ENCODE measurements at places on chromosomes 13 and 19.
A peak's percentile ranks its signal among the peaks of the same experiment; 100 is the strongest.

GRCh38 chr13:73299787-73300186 lies 241.0 kb downstream of the KLF5 start:
- DNase-seq: no peak

DNA sequence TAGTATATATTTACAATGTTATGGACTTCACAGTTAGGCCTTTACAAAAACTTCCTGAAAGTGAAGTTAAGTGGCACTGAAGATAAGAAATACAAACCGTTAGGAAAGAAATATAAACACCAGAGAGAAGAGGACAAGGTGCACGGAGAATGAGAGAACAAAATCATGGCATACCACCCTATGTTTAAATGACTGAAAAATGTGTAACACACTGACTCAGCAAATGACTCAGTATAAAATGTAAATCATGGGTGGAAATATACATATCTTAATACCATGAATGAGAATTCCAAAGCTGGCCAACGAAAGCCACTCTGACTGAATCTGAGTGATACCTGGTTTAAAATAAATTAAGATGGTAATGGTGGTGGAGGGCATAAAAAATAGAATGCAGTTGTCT lies 260.8 kb downstream of the DNAJC15 start:
- no peak for DNase-seq

- no peak for DNase-seq
Observed at GRCh38 chr13:83216479-83217245, 665.6 kb downstream of the SLITRK1 start.

- DNase-seq: no peak
Observed at GRCh38 chr13:19981685-19982238, 23.2 kb downstream of the ZMYM2 start.

- DNase-seq: no peak
Observed at GRCh38 chr13:40583738-40584137, 82.7 kb downstream of the FOXO1 start.

DNA sequence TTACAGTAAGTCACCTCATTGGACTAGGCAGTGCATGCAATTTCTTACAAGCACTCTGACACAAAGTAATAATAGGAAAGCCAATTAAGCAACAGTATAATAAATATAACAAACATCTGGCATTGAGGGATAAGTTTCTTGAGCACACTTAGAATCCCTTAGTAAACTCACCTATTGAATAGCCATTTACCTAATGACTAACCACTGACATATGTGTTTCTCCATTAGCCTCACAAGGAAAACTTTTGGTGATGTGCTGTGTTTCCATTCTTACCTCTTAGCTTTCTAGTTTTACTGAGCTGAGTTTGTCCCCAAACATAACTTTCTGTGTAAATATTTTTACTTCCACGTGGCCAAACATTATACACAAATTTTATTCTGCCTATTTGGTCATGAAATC lies 47.4 kb upstream of the PCDH9 start:
- no peak for DNase-seq

GRCh38 chr13:91459485-91459884 lies 61.1 kb downstream of the GPC5 start:
- DNase-seq: no peak

GRCh38 chr13:93872786-93873347 lies 606.6 kb downstream of the DCT start:
- no peak for DNase-seq

DNA sequence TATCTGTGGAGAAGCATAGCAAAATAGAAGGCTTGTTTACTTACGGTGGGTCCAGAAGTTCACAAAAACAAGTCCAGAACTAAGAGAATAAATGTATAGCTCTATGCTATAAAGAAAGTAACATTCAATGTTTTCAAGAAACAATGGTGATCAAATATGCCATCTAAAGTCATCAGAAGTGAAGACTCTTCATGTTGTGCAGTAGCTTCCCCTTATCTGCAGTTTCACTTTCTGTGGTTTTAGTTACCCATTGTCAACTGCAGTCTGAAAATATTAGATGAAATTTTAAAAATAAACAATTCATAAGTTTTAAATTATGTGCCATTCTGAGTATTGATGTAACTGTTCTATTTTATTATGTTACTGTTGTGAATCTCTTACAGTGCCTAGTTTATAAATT lies 72.5 kb downstream of the EDNRB start:
- DNase-seq: no peak

- no peak for DNase-seq
Observed at GRCh38 chr19:35641515-35642151, at the start of gene ETV2. ETV2 (plus strand) TSS chr19:35641745; CDS start chr19:35642461, 716 bp downstream.

GRCh38 chr13:31870511-31870910 lies 131.2 kb downstream of the RXFP2 start:
- DNase-seq: no peak

DNA sequence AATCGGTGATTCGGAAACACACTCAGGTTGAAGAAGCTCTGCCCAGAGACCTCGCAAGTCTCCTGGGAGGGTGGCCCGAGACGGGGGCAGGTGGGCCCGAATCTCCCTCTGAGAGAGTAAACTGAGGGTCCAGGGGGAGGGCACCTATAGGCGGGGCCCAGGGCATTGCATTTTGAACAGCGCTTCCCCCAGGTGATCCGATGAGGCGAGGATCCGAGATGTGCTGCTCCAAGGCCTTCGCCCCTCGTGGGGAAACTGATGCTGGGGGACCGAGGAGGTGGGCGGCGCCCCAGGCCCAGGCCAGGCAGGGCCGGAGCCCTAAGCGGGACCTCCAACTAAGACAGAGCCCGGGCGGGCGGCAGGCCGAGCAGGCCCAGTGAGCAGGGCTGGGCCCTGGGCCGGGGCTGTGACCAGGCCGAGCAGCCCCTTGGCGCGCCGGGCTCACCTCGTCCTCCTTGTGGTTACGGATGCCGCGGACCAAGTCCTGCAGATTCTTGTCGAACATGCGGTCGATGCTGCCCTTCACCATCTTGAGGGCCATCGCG lies 500 bp downstream of the AP3D1 start:
- no peak for DNase-seq

DNA sequence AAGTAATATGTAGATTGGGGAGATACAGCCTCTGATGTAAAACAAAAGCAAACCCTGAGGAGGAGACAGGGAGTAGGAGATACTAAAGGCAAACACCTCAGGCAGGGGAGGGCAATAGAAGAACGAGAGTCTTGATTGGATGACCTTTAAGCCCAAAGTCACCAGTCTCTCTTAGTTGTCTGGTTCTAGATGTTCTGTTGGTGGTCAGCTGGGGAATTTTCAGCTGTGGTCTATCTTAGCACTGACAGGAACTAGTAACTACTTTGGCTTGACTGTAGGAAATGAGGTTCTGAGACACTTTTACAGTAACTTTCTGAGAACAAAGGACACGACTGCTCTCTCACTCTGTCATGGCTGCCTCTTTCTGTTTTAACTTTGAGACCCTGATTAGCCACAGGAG lies 290.7 kb upstream of the MIR17HG start:
- no peak for DNase-seq

DNA sequence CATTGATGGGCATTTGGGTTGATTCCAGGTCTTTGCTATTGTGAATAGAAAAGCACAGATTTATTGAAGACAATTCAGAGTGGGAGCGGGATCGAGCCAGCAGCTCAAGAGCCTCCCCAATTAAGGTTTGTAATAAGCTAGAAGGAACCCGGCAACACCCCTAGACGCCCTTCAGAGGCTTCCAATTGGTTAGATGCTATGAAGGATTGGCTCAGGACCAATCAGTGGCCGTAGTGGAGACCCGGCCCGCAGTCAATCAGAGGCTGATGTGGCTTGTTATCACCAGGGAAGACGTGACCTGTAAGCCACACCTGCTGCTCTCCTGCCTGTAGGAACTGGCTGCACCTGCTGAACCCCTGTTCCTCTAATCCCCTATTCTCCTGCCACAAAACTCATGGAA lies 14.6 kb downstream of the SIGLEC11 start:
- no peak for DNase-seq

DNA sequence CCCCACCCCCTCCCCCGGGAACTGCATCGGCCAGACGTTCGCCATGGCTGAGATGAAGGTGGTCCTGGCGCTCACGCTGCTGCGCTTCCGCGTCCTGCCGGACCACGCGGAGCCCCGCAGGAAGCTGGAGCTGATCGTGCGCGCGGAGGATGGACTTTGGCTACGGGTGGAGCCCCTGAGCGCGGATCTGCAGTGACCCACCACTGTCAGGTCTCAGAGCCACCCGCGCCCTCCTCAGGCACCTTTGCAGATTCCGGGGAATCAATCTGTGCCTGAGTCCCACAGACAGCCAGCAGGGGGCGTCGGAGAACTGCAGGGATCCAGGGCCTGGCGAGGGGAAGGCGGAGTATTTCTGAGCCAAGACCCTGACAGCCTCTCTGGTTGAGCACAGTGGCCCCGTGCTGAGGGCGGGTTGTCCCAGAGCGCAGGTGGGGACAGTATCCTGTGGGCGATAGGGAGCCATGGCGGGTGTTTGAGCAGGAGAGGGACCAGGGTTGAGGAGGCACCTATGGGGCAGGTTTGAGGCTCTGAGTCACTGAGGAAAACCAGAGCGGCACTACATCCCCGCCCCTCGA lies 30.4 kb upstream of the CYP4F8 start:
- DNase-seq: peak; percentile 71

DNA sequence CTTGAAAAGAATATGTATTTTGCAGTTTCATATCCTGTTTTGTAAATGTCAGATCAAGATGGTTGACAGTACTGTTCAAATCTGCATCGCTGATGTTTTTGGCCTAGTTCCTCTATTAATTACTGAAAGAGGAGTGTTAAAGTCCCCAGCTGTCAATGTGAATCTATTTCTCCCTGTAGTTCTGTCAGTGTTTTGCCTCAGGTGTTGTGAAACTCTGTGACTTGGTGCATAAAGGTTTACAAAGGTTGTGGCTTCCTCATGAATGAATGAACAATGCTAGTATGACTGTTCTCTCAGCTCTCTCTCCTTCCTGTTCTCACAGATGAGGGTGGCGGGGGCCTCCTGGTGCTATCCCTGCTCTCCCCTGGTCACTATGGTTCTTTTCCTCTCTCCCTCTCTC lies 142.4 kb downstream of the MYCBP2 start:
- no peak for DNase-seq

DNA sequence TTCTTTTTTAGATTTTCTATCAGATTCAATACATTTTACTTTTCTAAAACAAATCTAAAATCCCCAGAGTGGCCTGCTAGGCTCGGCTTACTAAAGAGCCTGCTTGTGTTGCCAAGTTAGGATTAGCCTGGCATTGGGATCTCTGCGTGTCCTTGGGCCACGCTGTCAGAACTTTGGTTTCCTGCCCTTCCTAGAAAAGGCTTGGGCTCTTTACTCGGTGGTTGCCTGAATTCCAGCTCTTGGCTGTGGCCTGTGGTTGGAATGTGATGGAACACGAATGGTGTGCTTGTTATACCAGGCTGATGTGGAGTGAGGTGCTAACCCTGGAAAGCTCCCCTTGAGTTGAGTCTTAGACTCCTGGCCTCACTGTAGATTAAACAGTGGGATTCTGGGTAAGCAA lies 8.5 kb downstream of the SPATA13 start:
- DNase-seq: no peak

DNA sequence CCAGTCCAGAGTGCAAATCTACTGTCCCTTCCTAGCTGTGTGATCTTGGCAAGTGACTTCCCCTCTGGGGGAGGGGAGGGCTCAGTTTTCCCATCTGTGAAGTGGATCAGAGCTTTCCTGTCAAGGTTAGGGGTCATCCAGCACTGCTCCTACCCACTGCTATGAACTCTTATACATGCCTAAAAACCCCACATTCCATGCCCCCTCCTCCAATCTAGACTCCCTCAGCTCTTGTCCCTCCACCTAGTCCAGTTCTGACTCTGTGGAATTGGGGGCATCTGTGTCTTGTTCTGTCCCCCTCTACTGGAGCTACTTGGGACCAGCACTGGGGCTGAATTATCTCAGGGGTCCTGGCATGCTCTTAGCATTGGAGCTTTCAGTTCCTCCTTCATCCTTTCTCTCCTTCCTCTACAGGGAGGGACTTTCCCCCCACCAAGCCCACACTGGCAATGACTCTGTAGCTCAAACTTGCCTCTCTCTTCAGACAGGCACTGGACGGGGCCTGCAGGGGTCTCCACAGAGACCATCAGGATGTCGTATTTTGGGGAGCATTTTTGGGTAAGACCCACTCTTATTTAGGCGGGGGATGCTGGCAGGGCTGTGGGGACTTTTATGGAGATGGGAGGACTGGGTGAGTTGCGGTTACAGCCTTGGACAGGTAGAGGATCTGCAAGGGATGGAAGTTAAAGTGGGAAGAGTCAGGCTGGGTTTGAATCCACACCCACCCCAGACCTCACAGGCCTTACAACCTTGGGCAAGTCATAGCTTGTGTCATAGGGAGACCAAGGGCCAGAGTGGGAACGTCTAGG lies 3.6 kb downstream of the FCHO1 start:
- DNase-seq: no peak

GRCh38 chr13:32877491-32877890 lies 138.7 kb upstream of the KL start:
- no peak for DNase-seq

All from activated CD4-positive, alpha-beta T cell treated with anti-CD3 and anti-CD28 coated beads for 1 hour (primary cell).